Frontal cortex (tissue), 4 donors: ENCODE measurements at places on chromosomes 2 and 18.

DNA sequence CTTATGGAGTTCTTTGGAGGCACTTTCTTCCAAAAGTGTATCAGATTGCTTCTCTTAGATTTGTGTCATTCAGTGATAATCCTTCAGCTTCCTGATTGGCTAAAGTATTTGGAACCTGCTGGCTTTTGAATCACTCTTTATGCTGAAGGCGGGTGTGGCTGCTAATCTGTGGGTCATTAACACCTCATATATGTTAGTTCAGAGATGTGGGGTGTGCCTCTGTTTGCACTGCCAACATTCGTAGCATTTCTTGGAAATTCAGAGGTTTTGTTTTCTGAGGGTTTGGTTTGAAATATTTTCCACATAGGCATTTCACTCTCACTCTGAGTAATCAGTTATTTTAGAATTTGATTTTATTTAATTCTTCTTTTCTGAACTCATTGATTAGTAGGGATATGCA is 1604.4 kb upstream of the ACVR2A start:
- DNase-seq: no peak

DNA sequence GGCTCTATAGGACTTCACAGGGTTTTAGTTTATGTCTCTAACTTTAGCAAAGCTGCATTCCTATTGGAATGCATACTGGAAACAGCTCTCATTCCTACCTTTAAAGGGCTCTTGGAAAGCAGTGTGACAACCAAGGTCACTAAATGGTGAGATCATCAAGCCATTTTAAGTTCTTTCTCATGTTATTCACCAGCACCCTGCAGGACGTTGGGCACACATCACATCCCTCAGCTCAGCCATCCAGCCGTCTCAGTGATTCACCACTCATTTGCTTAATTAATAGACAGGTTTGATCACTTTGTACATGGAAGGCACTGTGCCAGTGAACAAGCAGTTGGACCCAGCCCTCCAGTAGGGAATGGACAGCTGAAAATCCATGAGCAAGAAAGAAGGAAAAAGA is 32.2 kb upstream of the RBM44 start:
- no peak for DNase-seq

GRCh38 chr2:67600946-67601345 is 203.8 kb downstream of the ETAA1 start:
- no peak for DNase-seq

GRCh38 chr2:218896501-218897393 is 16.1 kb downstream of the WNT10A start:
- peak; percentile 44 for DNase-seq

DNA sequence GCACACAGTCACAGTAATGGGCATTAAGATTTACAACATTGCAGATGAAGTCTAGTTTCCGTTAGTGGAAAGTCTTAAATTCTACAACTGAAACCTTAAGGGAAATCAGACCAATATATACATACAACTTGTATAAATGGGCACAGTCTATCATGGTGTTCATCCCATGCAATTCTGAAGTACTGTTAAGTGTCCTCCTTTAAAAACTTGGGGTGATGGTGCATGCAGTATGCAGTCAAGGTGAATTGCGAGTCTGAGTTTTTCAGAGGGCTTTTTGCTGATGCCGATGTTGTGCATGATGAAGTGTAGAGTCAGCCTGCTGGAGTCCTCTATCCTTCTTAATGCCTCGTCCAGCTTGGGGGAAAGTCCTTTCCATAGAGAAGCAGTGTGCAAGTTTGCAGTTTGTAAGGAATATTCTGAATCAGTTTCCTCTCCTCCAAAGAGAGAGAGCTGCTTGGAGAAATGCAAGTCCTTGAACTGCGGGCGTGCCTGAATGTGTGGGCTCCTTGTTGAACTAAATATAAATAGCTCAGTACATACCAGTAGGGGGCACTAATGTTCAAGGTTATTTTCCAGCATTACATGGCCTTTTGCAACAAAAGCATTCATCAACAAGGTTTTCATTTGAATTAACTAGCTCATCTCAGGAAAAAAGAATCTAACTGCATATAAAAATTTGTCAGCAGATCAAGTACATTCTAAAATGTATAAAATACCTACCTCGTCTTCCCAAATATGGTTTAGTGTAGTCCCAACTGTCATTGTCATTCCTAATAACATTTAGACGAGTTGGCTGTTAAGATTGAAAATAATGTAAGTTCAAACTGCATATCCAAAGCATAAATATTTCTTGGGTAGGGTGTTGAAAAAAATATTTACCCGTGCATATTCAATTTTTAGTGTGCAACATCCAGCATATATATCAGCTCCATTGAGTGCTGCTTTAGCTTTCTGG is 21.3 kb downstream of the HNRNPLL start:
- DNase-seq: no peak

GRCh38 chr2:60148716-60149115 is 404.7 kb downstream of the BCL11A start:
- no peak for DNase-seq

- no peak for DNase-seq
Observed at GRCh38 chr2:127877626-127878025, 8.1 kb downstream of the AMMECR1L start.
